Activated CD8-positive, alpha-beta memory T cell treated with anti-CD3 and anti-CD28 coated beads, Interleukin-2, amount 10 ng/mL, durations not matched to agents 7 days and 5 days (primary cell): ENCODE measurements at places on chromosomes 7 and 10. TPM values are rescaled to one million over a fixed set of nuclear protein-coding genes. Genes with fewer than 3 reads are reported as not detected.

DNA sequence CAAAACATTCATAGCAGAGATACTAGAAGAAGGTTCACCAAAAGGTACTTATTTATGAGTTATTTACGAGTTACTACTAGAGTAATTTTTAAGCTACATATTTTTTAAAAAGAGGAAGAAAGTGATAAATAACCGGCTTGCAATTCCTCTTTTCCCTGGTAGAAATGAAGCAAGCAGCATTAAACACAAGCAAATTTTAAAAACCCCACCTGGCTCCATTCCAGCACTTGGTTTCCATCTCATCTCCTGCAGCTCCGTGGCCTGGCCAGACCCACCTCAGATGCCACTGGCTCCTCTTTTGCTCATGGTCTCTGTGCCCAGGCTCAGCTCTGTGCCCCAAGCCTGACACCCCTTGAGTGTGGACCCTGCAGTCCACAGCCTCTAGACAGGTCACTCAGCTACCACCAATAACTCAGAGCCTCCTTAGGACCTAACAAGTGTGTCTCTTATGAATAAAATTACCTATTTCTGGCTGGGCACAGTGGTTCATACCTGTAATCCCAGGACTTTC, 479.5 kb downstream of the TNS3 start:
- no peak for DNase-seq

NEUROG3 gene
- not detected for total RNA-seq

- DNase-seq = no peak
These were observed 179.3 kb downstream of the TRIL start for GRCh38 chr7:28778786-28779185.

DNA sequence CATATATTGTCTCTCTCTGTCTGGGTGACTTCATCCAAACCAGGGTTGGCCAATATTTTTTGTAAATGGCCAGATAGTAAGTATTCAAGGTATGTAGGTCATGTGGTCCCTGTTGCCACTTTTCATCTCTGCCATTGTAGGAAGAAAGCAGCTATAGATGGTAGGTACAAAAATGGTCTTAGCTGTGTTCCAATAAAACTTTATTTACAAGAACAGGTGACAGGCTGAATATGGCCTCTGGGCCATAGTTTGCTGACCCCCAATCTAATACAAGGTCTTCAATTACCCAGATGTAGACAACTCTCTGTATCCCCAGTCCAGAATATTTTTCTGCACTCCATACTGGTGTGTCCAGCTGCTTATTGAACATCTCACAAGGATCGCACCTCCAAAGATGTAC, 166.2 kb upstream of the FZD8 start:
- no peak for DNase-seq

- no peak for DNase-seq
These were observed 63.1 kb downstream of the TNS3 start for GRCh38 chr7:47518827-47519226.

DNA sequence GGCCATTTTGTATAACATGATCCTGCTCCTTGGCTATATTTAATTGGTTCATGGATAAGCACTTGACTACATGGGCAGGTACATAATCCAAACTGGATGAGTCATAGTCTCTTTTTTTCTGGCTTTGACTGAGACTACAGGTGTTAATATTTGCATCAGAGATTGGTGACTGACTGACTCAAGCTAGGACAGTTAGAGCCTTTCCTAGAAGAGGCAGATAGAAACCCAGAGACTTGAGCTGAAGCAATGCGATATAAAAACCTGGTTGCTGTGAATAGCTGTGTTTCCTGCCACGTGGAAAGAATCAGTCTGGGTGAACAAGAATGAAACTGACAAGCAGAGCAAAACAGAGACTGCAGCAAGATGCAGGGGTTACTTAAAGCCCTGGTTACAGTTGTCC, 81.0 kb downstream of the SAMD9 start:
- DNase-seq = peak; percentile 75

LFNG gene
- 104 TPM for total RNA-seq

- DNase-seq = no peak
These were observed 145.2 kb downstream of the ST7 start for GRCh38 chr7:117098457-117098856.

BMPR1A gene
- 19.5 TPM for total RNA-seq

- DNase-seq = no peak
These were observed at the start of gene OR2A5 for GRCh38 chr7:144048648-144049047. Gene OR2A5, plus strand, starts transcription at chr7:144048948. Its CDS starts 1,454 bp downstream, at chr7:144050402.

GRCh38 chr7:45988405-45989057, 67.5 kb upstream of the IGFBP3 start:
- DNase-seq = no peak

DNA sequence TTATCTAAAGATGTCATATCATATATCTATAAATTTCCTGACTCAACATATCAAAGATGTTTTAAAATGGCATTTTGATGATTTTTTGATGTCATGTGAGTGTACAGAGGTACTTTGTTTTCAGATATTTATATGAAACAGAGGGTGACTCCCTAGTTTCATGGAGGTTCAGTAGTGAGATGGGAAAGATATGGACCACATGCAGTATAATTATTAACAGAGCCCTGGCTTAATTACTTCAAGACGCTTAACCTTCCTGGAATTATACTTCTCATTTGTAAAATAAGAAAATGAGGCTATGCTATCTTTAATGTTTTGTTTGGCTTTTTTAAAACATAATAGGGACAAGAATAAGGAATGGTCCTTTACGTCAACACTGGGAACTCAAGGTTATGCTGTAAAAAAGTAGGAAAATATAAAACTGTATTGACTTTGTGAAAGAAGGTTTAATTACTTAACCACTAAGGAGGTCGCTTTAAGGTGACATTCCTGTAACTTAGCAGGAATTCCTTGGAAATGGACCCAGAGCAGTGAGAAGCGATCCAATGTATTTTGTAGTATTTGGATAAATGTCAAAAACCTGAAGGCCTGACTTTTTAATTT, 821.0 kb upstream of the IGFBP3 start:
- DNase-seq = no peak

DLX6 gene
- not detected for total RNA-seq

DNA sequence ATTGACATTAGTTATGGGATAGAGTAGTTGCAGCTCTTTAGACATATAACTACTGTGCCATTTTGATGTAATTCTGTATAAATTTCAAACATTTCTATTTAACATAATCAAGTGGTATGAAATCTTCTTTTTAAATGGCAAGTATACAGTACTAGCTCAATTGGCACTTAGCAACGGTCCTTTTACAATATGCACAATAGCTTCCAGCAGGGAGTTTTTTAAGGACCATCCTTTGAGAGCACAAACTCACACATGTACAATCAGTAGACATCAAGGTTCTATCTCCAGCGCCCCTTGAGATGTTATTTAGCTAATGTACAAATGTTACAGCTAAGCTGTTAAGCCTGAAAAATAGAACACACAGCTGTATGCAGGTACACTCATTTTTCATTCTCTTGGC, 480.7 kb downstream of the TFEC start:
- no peak for DNase-seq

- no peak for DNase-seq
These were observed 199.6 kb downstream of the HERPUD2 start for GRCh38 chr7:35495377-35495776.

DNA sequence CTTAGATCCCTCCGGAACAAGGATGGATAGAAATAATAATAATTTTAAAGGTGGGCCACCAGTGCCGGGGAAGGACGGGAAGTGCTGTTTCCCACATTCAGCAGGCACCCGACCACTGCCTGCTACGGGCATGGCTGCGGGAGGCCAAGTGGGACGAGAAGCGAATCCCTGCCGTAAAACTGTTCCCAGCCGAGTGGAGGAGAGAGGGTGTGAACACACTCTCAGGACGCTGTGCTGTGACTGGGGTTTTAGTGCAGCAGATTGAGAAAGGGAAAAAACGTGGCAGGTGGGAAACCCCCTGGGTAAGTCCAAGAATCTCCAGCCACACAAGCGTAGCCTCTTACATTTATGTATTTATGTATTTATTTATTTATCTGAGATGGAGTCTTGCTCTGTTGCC, 158.8 kb downstream of the DNAJB6 start:
- peak; percentile 37 for DNase-seq

DNA sequence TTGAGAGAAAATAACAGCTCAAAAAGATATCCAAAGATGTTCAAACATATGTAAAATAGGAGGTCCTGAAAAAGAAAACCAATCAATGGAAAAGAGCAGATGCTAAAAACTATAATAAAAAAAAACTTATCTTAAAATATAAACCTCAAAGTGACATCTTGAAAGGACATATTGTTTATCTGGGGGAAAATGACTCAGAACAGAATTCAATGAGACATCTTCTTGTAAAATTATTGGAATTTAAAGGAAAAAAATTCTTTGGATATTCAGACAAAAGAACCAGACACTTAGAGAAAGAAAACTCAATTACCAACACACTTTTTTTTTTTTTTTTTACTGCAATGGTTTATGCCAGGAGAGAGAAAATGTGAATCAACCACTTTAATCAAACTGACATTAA, 58.9 kb downstream of the NAMPT start:
- no peak for DNase-seq

DNA sequence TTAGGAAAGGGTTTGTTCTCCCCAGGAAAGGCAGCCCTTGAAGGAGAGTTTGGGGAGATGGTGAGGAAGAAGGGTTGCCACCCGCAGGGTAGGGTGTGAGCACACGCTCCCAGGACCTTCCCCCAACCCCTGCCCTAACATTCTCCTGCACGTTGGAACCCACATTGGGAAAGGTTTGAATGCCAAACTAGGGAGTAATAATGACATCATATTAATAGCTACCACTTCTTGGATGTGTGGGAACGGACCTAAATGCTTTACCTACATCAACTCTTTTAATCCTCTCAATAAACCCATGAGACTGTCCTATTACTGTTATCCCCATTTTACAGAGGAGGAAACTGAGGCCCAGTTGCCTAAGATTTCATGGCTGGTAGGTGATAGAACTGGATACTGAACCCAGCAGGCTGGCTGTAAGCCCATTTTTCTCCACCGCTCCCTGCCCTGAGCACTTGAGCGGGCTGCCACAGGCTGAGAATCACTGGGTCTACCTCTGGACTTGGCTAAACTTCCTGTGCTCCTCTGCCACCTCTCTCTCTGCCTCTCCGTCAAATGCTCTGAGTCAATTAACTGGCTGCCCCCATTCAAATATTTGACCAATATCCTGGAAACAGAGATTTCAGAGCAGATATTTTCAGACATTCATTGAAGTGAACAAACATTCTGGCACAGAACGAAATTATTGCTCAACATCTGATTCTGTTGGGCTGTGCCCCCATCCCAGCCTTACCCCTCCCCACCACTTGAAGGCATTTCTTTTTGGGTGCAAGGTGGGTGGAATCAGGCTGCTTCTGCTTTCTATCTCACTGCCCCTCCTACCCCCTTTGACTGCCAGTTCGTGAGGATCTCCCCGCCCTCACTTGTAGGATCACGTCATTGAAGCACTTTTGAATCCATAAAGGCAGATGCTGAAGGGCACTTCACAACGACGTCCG, 129.7 kb downstream of the C10orf105 start:
- DNase-seq = no peak
